Stimulated activated CD4-positive, alpha-beta T cell treated with anti-CD3 and anti-CD28 coated beads, TNF-alpha, amount 100 ng/mL, for 4 hours (primary cell): ENCODE measurements at places on chromosomes 11 and 22.

DNA sequence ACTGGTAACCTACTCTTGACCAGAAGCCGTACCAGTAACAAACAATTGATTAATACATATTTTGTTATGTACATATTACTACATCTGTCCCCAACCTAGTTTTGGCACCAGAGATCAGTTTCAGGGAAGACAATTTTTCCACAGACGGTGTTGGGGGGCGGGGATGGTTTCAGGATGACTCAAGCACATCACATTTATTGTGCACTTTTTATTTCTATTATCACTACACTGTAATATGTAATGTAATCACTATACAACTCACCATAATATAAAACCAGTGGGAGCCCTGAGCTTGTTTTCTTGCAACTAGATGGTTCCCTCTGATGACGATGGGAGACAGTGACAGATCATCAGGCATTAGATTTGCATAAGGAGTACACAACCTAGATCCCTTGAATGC, 15.5 kb downstream of the DGCR8 start:
- no peak for DNase-seq

- DNase-seq: no peak
These were observed 4.4 kb downstream of the PKNOX2 start for GRCh38 chr11:125168918-125169456.

DNA sequence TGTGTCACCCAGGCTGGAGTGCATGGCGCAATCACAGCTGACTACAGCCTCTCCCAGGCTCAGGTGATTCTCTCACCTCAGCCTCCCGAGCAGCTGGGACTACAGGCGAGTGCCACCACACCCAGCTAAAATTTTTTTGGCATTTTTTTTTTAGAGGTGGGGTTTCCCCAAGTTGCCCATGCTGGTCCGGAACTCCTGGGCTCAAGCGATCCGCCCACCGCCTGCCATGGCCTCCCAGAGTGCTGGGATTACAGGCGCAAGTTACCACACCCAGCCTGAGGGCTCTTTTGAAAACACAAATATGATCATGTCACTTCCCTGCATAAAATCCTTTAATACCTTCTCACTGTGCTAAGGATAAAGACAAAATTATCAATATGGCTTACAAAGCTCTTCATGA, 88.1 kb downstream of the MAML2 start:
- no peak for DNase-seq

GRCh38 chr22:23363683-23364082, 183.4 kb downstream of the BCR start:
- DNase-seq: no peak

DNA sequence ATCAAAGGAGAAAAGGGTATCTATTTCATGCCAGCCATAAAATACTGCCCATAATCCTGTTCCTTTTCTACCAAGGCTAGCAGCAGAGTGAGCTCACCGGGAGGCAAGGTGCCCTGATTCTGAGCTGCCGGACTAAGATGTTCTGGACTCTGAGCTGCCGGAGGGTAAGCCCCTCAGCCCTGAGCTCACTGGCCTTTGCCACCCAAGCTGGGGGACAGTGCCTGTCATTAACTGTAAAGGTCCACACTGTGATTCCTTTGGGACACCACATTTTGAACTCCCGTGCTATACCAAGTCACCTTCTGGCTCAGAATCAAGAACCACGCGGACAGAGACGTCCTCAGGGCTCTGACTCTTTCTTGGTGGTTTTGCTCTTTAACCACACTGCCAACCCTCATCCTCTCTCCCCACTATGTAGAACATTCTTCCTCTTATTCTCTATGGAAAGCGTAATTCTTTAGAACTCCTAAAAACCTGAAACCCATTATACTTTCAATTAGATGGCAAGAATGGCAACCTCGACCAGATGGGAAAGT, 88.4 kb upstream of the BID start:
- no peak for DNase-seq

DNA sequence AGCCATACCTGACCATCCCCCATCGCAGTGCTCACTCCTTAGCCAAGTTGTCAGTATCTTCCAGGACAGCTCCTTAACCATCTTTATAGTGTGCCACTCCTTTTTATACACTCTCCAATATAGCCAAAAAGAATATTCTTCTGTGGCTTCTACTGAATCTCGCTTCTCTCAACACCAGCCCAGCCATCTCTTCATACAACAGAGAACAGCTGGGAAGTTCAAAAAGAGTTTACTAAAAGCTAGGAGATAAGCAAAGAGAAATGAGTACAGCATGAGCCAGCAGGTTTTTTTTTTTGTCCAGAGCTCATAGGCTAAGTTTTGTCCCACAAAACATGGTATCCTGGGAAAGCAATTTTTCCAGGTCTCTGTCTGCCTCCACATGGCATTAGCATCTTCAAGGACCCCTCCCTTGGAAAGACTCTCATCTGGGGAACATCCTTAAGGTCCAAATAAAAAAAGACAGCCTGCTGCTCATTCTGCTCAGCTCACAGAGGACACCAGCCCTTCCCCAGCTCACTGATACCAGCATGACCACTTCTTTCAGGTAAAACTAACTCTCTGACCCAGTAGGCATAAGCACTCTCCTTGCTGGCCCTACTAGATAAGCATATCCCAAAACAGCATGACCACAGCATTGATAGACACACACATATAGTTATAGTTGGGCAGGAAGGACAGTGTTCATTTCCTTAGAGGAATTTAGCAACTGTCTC, 48.8 kb upstream of the YWHAH start:
- DNase-seq: no peak

DNA sequence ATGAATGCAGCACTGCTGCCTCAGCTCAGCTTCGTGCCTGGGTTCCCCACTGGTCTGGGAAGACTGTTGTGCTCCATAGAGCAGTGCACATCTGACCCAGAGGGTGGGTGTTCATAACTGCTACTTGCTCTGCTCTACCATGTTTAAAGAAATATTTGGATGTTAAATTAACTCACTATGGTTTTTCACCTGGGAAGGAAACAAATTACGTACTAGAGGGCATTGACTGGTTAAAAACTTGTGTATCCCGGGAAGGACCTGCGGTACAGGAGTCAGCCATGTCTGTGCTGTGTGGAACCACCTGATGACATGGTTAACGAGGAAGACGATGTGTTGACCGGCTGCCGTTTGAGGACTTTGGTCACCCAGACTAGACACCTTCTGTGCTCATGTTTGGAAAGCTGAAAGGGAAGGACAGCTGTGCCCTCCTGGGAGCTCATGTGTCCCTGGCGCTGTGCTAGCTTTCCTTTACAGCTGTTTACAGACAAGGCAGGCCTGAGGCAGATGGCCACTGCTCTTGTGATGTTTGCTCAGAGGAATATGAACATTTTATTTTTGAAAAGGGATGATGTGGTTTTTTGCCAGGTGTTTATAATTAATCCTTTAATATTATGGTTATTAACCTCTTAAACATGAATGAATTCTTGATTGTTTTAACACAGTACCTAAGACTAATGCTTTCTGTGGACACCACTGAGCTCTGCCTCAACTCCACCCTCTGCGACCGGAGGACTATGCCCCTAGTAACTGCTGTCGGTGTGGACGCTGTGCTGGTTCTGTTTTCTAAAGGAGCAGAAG, 14.3 kb upstream of the AIFM3 start:
- DNase-seq: no peak

GRCh38 chr22:35430897-35431322, 31.0 kb downstream of the MCM5 start:
- DNase-seq: peak; percentile 37

DNA sequence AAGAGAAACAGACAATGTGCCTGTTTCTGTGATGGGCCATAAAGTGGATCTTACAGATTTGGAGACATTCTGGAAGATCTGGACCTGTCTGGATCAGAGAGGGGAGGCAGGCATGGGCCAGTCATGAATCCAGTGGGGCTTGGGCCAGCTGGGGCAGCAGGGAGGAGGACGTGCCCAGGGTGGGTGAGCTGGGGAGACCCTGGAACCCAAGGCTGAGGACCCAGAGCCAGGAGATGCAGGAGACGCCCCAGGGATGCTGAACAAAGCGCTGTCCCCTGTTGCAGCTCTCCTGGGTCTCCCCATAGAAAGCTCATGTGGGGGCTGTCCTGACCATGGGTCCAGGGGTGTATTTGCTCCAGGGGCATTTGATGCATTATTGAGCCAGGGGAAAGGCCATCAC, 1.5 kb upstream of the APOBEC3A start:
- DNase-seq: no peak

- no peak for DNase-seq
These were observed 52.9 kb downstream of the UVRAG start for GRCh38 chr11:75867778-75868374.

GRCh38 chr11:72784662-72785061, 9.2 kb downstream of the STARD10 start:
- no peak for DNase-seq

- no peak for DNase-seq
These were observed 1.5 kb upstream of the TRABD start for GRCh38 chr22:50184004-50184901.

DNA sequence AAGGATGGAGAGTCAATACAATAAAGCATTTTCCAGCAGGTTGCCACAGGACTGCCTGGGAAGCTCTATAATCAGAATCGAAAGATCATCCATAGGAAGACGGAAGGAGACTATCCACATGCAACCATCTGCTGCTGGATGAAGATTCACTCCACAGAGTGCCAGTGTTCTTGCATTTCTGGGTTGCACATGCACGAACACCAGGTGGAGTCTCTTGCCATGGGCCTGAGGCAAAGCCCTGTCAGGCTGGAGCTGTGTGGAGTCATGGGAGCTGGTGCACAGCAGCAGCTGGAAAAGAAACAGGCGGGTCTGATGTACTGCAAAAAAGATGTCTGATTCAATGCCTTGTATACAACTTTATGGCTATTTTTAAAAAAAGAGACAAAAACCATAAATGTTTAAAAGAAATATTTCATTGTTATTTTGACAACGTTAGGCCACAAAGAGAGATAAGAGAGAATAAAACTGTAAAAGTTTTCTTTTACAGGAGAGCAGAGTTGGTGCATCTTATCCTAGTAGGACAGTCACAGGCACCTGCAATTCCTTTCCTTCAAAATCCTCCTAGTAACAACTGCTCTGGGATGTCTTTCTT, 12.9 kb upstream of the FAT3 start:
- no peak for DNase-seq

DNA sequence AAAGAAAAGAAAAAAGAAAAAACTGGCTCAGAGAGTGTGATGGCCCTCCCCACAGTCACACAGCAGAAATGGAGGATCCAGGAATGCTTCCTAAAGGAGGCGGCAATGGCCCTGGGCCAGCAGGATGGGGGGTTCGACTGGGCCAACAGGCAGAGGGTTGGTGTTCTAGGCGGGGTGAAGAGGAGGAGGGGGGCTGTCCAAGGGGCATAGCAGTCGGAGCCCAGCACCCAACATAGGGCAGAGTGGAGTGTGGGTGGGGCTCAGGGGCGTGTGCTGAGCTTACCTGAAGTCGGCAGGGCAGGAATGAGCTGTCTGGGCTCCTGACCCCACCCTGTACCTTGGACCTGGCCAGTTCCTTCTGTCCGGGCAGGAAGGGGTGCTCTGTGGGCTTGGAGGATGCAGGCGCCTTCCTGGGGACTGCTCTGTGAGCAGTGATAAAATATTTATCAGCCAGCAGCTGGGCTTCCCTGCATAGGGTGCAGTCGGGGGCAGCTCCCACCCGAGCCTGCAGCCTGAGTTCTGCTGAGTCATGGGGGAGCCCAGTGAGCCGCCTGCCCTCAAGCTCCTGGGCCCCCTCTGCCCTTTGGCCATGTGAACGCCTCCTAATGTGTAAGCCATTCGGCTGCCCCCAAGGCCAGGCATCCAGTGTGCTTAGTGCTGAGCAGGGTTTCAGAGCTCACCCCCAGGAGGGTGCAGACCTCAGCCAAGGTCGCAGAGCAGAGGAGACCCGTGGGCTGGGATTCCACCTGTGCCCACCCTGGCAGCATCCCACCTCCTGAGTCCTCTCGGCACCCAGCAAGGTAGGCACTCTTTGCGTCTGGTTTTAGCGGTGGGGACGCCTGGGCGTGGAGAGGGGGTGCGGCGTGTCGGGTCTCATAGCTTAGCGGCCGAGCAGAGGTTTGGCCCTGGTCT, 25.3 kb upstream of the PRR5 start:
- no peak for DNase-seq

- DNase-seq: no peak
These were observed 2.1 kb downstream of the HBB start for GRCh38 chr11:5224538-5225479.

- DNase-seq: no peak
These were observed 15.2 kb upstream of the EI24 start for GRCh38 chr11:125554038-125554437.

DNA sequence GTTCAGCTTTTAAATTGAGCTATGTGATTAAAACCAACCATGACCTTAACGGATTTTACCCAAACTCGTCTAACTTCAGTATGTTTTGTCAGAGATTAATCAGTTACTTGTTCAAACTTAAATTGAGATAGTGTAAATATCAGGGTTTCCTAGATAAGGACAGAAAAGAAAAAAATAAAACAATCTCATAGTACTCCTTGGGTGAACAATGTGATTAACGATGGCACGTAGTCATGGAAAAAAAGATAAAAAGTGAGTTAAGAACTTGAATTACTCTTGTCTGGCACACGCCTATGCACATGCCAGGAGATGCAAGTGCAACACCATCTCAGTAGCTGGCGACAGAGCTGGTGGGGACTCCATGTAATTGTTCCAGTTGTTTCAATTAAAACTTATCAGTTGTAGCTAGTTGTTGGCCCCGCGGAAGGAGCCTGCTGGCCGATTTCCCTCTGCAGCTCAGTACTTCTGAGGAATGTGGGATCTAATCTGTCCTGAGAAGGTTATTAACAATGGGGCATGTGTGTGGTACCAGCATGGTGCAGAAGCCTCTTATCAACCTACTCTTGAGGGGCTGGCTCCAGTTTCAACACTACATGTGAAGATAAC, 3.0 kb downstream of the RASSF10 start:
- DNase-seq: no peak

DNA sequence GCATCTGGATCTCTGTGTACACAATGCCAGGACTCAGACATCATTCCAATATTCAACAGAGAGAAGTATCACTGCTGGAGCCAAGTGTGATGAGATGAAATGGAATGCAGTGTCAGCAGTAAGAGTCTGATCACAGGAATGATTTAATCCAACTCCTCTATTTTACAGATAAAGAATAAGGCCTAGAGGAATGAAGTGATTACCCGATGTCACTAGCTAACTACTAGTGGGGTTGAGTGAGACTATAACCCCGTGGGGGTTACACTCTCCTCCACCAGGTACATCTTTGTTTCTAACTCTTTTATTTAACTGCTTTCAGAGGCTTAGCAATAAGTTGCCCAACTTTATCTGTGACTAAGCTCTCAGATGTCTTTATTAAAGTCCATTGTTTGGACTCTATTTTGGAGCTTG, 94.2 kb upstream of the FAT3 start:
- DNase-seq: no peak

DNA sequence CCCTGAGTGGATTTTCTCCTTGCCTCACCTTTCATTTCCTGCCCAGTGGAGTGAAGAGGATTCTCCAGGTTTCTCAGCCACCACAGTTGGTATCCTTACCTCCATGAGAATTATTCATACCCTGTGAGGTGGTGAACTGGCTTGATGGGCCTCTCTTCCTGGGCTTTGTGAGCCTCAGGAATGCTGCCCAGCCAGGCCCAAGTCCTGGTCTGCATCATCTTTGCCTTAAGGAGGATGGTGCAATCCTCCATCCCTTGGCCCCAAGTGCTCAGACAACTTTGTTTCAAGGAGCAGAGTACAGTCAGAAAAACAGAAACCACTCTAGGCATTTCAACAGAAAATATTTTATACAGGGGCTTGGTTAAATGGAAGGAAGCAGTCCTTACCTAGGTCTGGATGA, 114.2 kb upstream of the CADM1 start:
- DNase-seq: no peak
